PC-3 (cell line): ENCODE measurements at places on chromosomes 2 and 18.

- no peak overlapping the region for H3K4me3 ChIP-seq
- H3K4me1 ChIP-seq: no peaks in the 10 kb centered on the region
- H3K27me3 ChIP-seq: no peaks in the 10 kb centered on the region
- DNase-seq: no peak
- no peak overlapping the region for H3K27ac ChIP-seq
- H3K36me3 ChIP-seq: peaks cover 87% of the 10 kb centered on the region
Measured at GRCh38 chr2:233288663-233289062, 19.0 kb upstream of the SAG start.

GRCh38 chr2:20223407-20224163 lies 1.3 kb downstream of the SDC1 start:
- peak; percentile 33 for DNase-seq
- peaks cover 17% of the 10 kb centered on the region for H3K36me3 ChIP-seq
- peak overlapping the region; percentile 78 for H3K4me3 ChIP-seq

DNA sequence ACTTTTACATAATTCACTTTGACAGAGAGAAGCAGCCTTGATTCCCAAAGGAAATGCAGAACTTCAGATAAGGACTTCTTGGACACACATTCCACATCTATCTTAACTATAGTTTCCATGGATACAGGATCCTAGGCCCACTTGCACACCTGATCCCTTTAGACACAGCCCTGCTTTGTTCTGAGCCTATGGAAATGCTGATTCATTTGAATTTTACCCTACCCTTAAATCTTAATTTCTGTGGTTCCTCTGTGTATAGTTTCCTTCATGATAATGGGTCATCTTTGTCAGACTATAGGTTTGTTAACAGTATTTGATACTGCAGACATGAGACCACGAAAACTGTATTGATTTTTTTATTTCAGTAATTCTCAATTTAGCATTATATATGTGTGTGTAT lies 77.4 kb downstream of the ACTR3 start:
- H3K36me3 ChIP-seq: no peaks in the 10 kb centered on the region
- no peak overlapping the region for H3K4me3 ChIP-seq
- H3K27me3 ChIP-seq: no peaks in the 10 kb centered on the region
- H3K4me1 ChIP-seq: peaks cover 18% of the 10 kb centered on the region
- H3K27ac ChIP-seq: no peak overlapping the region
- no peak for DNase-seq

DNA sequence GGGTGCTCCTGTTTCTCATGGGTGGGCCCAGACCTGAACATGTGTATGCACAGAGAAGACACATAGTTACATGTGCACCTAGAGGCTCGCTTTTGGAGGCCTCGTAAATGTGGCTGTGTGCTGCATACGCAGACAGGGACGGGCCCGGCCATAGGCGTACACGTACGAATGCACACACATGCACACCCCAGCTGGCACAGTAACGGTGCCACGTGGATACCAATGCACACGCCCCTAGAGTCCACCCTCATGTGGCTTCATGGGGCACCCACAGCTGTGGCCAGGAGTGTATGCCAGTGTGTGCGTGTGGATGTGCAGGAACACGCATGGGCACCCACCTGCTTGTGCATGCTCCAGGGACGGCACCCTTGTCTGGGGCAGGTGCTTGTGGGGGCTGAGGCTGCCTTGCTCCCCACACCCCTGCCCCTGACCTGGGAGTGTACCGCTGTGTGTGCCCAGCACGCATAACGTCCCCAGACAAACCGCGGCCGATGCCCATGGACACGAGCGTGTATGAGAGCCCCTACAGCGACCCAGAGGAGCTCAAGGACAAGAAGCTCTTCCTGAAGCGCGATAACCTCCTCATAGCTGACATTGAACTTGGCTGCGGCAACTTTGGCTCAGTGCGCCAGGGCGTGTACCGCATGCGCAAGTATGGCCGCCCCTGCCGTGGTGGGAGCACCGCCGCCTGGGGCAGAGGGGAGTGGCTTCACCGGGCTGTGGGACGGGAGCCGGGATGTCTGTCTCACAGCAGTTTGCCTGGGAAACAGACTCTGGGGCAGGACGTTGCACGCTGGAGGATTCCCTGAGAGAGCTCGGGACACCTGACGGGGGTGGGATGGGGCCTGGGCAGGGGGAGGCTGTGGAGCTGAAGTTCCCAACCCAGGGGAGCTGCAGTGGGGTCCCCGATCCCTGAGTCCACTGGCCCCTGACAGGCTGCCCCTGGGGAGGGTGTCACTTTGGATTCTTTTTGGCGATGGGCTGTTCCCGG lies 21.0 kb downstream of the ZAP70 start:
- H3K36me3 ChIP-seq: no peaks in the 10 kb centered on the region
- H3K4me1 ChIP-seq: no peaks in the 10 kb centered on the region
- H3K27me3 ChIP-seq: no peaks in the 10 kb centered on the region

DNA sequence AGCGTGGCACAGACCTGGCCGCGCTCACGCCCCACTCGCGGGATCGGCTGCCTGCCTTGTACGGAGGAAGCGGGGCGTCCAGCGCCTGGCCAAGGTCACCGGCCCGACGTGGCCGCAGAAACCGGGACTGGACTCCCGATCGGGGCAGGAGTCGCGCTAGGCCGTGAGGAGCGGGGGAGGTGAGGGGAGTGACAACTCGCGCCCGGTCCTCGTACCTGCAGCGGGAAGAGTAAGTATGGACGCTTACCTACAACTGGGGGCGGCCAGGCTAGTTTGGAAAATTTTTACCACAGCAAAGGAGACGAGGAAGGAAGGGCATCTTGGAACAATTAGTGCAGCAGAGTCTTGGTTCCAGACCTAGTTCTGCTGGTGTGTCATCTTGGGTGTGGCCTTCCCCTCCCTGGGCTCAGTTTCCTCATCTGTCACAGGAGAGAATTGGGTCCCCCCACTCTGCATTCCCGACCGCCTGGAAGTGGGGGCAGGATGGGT lies 693 bp downstream of the UBE2F start:
- H3K4me3 ChIP-seq: peak overlapping the region; percentile 88
- H3K36me3 ChIP-seq: peaks cover 10% of the 10 kb centered on the region; the same call in 1 of the 2 replicates
- peaks cover 40% of the 10 kb centered on the region for H3K4me1 ChIP-seq
- H3K27ac ChIP-seq: no peak overlapping the region
- H3K27me3 ChIP-seq: no peaks in the 10 kb centered on the region
